A673 (cell line): ENCODE measurements at places on chromosomes 13 and 19. TPM values are rescaled to one million over a fixed set of nuclear protein-coding genes. Genes with fewer than 3 reads are reported as not detected.

GRCh38 chr13:107854880-107855279 is 360.5 kb downstream of the LIG4 start:
- no peak for DNase-seq
- H3K27ac ChIP-seq, result no peak overlapping the region
- H3K4me3 ChIP-seq, result no peak overlapping the region
- no peaks in the 10 kb centered on the region for H3K4me1 ChIP-seq

Gene CGB5
- total RNA-seq, result not detected in 2 replicates

Gene WDR87
- total RNA-seq, result not detected in 2 replicates

Gene ZNF524
- total RNA-seq, result 6.3 and 7.5 TPM in 2 replicates

DNA sequence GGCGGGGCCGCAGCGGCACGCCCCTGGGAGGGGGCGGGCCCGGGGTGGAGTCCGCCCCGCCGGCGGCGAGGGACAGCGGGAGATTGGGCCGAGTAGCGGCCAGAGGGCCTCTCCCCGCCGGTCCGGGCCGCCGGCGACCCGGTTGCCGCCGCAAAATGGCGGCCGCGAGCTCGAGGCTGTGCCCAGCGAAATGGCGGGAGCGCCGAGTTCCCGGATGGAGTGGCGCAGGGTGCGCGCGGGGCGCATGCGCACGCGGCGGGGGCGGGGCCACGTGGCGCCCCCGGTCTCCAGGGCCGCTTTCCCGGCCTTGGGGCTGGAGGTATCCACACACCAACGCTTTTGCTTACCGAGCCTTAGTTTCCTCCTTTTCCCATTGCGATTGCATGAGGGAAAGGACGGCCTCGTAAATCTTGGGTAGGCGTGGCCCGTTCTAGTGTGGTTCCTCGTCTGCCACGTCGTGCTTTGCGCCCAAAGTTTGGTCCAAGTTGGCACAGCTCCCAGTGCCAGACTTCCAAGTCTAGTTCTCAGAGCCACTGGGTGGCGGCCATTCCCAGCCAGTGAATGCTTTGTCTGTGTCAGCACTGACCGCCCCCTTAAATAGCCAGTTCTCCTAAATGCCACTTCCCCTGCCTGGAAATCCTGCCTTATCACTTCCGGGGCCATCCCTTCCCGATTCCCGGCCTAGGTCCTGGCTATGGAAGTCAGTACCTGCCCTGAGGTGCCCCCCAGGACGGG is 513 bp downstream of the CIRBP start:
- peak overlapping the region; percentile 94 for H3K27ac ChIP-seq
- no peaks in the 10 kb centered on the region for H3K27me3 ChIP-seq
- peak overlapping the region; percentile 58 for H3K4me3 ChIP-seq
